NCI-H2081 treated with DMSO at 0.1 percent for 48 hours (cell line): ENCODE measurements at places on chromosomes 3 and 15.

DNA sequence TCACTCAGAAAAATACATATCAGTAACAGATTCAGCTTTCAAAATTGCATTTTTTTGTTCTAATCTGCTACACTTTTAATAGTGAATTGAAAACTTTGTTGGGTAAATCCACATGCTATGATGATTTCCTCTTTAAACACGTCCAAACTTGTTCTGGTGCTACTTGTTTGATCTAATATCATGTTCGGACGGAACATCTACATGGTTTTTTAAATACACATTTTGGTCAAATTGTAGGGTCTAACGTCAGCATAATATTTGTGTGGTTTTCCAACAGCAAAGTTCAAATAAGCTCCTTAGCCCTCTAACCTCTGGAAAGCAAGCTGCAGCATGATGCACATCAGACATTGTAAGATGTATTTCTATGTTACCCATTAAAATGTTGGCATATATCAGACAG lies 98.5 kb upstream of the OSTN start:
- DNase-seq = no peak

DNA sequence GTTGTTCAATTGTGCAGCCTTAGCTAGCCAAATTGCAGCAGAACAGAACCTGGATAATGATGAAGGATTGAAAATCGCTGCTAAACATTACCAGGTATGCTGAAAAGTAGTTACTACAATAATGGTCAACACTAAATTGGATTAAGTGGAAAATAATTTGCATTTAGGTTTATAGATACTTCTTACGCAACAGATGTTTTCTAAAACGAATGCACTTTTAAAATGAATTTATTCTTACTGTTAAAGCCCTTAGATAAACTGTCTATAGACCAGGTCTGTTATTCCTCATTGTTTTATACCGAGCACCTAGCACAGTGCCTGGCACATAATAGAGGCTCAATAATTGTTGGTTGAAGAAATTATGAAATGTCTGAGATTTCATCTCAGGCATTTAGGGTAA lies 23.6 kb downstream of the PDCD6IP start:
- no peak for DNase-seq

- DNase-seq = no peak
Observed at GRCh38 chr3:11140030-11140712, 14.1 kb upstream of the HRH1 start.

DNA sequence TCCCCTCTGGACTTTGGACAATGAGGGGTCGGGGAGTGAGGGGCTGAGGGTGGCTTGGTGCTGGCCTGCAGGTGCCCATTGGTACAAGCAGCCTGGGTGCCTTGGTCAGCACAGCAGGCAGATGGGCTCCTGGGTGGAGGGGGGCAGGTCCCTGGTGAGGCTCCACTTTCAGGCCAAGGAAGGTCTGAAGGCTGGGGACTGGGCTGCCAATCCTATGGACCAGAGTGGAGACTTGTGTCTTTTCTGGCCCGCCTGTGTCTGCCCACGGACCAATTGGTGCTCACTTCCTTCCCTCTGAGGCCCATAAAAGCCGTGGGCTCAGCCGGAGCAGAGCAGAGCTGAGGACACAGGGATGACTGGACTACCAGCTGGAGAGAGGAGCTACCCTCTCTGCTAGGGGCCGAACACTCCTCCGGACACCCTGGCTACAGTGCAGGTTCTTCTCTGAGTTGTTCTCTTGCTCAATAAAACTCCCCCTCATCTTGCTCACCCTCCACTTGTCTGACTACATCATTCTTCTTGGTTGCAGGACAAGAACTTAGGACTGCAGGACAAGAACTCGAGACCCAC lies 31.9 kb upstream of the IREB2 start:
- DNase-seq = no peak

DNA sequence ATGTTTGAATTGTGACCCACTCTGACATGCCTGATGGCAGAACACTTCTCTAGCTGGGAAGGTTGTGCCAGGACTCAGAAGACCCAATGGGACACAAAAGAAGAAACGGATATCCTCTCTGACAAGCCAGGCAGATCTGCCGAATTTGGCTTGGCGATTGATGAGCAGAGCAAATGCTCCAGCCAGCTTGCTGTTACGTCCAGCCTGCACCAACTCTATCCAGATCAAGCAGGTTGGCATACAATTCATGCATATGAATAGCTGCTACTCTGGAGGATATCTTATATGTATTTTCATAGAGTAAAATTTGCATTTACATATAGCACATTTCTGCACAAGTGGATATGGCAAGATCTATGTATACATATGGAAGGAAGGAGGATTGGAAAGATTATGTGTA lies 102.8 kb downstream of the PEX5L start:
- DNase-seq = peak; percentile 27

DNA sequence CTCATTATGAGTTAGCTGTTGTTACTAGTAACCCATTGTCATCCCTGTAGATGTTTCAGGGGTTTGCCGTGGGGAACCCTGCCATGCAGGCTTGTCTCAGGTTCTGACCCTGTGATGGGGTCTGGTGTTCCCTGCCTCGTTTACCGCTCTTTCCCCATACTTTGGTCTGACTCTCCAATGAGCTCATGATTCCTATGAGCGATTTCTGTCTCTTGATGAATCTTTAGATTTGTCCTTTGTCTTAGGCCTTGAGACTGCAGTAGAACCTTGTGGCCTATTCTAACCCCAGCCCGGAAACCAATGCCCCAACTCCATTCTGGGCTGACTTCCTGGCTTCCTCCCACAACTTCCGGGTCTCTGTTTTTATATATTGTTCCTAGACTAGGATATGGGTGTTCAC lies 11.3 kb upstream of the IQGAP1 start:
- no peak for DNase-seq

DNA sequence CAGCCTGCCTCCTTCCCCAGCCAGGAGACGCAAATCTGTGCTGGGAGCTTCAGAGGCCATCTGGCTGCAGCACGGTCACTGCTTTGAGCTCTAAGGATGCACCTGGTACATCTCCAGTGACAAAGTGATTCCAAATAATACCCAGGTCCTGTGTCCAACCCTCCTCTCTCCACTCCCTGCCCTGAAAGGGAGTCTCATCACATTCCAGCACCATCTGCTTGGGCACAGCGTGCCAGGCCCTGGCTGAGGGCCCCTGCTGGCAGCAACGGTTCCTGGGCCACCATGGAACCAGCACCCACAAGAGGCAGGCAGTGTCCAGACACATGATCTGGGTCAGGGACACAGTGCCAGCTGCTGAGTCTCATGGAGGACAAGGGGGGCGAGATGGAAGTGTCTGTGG lies 81.3 kb downstream of the MTHFS start:
- DNase-seq = no peak

DNA sequence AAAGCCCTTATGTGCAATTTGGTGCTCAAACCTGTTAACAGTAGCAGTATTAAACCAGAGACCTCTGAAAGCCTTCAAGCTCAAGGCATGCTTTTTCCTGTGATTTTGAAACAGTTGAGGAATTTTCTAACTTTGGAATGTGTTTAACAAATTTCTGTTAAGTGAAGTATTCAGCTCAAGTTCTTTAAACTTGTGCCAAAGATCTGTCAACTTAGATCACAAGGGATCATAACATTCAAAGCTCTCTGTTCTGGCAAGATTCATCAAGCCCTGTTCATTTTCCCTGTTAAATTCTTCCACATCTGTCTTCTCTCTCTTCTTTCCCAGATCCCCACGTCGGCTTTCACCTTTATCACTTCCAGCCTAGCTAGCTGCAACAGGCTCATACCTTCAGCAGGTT lies 28.8 kb upstream of the RYK start:
- DNase-seq = no peak

DNA sequence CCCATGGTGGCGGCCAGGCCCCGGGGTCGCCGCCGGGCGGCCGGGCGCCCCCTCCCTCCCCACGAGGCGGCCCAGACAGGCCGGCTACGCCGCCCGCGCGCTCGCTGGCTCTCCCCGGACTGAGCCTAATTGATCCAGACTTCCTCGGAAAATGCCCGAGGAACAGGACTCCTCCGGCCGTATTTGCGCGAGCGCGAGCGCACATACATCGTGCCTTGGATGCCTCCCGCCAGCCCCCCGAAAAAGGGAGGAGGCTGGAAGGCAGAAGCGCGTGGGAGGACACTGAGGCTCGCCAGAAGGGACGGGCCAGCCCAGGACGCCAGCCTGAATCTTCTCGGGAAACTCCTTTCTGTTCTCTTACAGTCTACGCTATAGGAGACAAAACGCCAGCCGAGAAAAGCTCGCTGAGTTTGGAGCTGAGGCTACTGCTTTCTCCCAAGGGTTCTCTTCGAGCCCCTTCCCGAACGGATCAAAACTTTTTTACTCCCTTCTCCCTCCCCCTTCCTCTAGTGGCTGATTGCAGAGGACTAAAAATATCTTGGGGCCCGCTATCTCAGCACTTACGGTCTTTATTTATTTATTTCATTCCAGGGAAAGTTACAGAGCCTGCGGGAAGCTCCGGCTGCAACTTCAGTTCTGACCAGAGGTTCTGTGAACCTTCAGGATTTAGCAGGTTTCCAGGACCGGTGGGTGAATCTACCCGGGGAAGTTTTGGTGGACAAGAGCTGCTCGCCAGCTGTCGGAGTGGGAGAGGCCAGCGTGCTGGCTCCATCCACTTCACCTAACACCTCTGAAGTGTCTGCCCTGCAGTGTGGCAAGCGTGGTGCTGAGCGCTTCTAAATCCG lies at the start of gene PDZRN3:
Gene PDZRN3 (minus strand): TSS at position 121 of the 845 bp plus-strand sequence.
- DNase-seq = no peak

DNA sequence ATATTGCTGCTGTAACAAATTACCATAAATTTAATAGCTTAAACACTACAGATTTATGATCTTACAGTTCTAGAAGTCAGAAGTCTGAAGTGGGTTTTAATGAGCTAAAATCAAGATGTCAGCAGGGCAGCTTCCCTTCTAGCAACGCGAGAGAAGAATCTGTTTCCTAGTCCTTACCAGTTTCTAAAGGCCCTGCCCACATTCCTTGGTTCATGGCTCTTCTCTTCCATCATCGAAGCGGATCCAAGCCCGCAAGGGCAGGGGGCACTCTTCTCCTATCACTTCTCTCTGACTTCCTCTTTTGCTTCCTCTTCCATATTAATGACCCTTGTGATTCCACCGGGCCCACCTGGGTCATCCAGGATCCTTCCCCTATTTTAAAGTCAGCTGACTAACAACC lies 16.1 kb downstream of the MINDY4B start:
- no peak for DNase-seq

DNA sequence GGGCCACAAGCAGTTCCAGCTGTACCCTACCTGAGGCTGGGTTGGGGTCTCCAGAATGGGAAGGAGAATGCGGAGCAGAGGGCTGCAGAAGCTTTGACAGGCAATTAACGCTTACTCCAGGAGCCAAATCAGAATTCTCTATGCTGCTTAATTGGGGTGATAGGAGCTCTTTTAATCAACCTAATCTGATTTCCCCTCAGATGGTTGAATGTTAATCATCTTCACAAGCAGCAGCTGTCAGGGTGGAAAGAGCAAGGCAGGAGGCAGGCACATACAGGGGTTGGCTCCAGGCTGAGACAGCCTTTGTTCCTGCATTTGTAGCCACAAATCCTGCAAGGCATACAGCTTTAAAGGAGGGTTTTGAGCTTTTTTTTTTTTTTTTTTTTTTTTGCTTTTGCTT lies 2.6 kb downstream of the CILP start:
- no peak for DNase-seq

GRCh38 chr15:67915461-67916374 lies 75.9 kb upstream of the RNU6-1 start:
- DNase-seq = peak; percentile 82

- no peak for DNase-seq
Observed at GRCh38 chr3:14540821-14541385, 761 bp upstream of the GRIP2 start.

DNA sequence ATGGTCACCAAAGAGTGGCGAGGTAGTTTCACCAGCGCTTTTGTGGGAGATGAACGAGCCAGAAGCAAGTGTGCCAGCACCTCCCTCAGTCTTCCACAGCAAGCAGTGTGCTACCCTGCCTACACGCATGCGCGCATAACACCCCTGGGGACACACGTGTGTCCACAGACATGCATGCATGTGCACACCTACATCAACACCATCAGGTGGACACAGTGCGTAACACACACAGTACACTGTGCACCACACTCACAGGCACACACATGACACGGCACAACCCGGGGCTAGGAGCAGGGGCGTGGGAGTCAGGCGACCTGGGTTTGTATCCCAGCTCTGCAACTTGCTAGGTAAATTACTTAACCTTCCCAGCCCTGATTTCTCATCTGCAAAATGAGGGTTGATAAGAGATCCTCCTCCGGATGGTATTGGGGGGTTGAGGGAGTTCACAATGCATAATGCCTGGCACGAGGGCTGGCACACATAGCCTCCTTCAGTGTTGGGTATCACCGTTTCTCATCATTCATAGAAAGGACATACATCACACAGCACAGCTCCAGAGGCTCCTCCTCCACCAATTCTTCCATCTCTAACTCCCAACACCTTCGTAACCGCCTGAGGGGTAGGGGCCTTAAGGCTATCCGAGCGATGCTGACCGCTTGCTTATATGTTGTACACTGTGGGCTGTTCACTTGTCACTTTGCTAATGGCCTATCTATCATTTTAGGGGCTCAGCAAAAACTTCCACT lies 174.9 kb downstream of the SMAD6 start:
- no peak for DNase-seq

DNA sequence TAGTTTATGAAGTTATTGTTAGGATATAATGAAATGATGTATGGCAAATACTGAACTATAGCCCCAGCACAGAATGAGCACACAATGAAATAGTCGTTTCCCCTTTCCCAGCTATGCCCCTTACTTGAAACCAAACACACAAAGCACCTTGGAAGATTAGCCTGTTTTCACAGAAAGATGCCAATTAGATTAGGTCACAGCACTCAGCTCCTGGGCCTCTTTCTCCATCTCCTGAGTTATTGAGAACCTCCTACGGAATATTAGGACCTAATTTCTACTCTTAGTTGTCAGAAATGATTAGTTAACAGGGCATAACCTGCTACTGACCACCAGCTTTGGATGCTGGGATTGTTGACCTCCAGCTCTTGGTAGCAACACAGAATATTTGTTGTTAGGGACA lies 269.4 kb upstream of the ROPN1 start:
- no peak for DNase-seq

DNA sequence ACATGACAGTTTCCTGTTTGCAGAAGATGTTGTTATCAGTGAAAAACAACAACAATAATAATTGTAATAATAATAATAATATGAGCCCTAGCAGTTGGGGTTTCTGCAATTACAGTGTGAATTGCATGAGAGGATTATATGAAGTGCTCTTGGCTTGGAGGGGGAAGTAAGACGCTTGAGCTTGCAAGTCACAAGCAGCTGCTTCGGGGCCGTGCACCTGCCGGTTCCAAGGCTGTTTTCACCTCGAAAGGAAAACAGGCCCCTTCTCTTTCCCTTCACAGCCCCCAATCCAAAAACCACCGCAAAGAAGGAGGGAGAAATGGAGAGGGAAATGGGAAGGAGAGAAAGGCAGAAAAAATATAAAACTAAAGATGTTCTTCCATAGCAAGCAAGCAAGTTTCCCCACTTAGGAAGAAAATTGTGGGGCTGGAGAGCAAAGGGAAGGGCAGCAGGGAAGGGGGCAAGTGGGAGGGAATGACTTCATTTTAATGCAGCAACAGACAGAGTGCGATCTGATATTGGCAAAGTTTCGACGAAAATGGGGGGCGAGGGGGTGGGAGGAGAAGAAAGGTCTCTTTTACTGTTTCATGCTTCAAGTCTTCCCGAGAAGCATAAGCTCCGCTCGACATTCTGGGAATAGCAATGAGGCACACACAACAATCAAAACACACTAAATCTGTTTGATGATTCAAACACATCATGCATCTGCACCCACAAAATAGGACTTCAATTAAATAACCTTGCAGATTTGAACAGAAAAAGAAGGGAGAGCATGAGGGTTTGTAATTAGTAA lies 284.2 kb upstream of the ATP11B start:
- no peak for DNase-seq
